ENCODE measurements at places on chromosomes 3 and 15.
A peak's percentile ranks its signal among the peaks of the same experiment; 100 is the strongest.

- peak; percentile 34 for DNase-seq
These were observed 294.0 kb downstream of the DIPK2A start for GRCh38 chr3:144265542-144266100.

GRCh38 chr3:97230486-97230885 lies 416.1 kb downstream of the EPHA6 start:
- no peak for DNase-seq

DNA sequence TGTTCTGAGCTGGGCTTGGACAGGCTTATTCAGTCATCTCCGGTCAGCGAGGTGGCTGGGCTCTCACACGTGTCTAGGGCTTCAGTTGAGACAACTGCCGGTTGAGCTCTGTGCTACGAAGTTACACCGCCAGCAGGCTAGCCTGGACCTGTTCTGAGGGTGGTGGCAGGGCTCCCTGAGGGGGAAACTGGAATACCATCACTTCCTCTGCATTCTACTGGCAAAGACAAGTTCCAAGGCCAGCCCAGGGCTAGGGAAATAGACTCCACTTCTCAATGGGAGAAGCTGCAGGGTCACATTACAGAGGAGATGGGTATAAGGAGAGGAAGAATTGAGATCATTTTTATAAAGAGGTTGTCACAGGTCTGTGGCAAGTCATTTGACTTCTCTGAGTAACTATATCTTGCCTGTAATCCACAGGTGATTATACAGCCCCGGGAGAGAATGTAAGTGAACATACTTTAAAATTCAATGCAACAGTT lies 106.8 kb upstream of the IL12A start:
- DNase-seq = no peak

GRCh38 chr15:43218908-43219706 lies 1.7 kb downstream of the EPB42 start:
- no peak for DNase-seq

DNA sequence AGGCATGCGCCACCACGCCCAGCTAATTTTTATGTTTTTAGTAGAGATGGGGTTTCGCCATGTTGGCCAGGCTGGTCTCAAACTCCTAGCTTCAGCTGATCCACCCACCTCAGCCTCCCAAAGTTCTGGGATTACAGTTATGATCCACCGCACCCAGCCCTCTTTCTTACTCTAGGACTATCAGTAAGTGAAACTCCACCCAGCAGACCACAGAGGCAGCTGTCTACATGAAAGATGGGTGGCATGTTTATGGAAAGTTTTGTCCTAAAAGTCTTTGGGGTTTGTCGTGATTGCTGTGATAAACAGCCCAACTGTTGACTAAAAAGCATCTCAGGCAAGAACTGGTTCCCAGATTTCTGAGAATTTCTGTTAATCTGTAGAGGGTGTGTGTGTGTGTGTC lies 10.9 kb downstream of the ARL6IP5 start:
- DNase-seq = no peak

GRCh38 chr3:105351821-105352220 lies 14.9 kb upstream of the ALCAM start:
- DNase-seq = peak; percentile 27

- peak; percentile 39 for DNase-seq
These were observed 117.0 kb upstream of the TSPAN3 start for GRCh38 chr15:77187751-77188464.

DNA sequence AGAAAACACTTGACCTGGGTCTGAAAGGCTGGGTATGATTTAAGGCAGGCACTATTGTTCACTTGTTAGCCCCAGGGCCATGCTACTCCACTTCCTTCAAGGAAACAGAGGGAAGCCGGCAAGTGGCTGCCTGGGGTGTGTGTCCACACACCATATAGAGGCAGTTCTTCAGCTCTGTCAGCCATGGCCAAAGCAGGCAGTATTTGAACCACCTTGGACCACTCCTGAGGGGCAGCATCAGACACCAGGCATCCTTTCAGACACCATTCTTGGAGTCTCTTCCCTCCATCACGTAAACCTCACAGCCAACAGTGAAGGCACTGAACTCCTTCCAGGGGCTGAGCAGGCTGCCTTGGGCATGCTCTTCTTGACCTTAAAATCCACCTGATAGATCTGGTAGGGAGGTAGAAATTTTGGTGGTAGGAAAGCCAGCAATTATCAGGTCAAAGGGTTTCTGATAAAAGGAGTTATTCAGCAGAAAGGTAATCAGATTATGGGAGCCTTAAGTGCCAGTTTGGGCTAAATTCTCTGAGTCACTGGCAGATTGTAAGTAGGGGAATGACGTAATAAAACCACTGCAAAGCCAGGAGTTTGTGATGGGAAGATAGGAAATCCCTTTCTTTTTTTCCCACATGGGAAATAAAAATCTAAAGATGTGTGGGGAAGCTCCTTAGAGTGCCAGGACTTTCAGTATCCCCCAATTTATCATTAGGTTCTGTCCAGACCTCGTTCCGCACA lies 20.2 kb downstream of the TGFBR2 start:
- DNase-seq = no peak

DNA sequence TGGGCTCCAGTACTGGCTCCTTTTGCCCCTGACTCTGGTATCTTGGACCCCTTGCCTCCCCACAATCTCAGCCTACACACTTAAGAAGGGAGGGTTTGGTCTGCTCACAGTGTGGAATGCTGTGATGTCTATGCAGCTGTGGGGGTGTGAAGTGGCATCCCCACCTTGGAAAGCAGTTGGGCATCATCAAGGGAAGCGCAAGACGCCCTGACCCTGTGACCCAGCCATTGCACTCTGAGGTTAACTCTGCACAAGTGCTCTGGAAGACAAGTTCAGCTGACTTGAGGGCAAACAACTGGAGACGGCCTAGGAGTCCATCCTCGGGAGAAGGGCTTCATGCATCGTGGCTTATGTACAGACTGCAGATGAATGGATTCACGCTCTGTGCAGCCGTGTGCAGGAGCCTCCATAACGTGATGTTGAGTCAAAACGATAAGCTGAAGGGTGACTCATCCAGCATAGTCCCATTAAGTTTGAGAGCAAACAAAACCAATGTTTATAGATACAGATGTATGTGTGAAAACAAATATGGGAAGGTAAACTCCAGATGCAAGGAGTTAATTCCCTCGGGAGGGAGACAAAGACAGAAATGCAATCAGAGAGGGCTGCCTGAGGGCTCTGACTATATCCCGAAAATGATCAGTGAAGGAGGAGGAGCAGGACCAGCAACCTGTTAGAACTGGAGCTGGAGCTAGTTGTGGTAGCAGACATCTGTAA lies 86.8 kb downstream of the LSM3 start:
- no peak for DNase-seq

- DNase-seq = no peak
These were observed 201.2 kb downstream of the GOLGA6L6 start for GRCh38 chr15:20340331-20340811.

DNA sequence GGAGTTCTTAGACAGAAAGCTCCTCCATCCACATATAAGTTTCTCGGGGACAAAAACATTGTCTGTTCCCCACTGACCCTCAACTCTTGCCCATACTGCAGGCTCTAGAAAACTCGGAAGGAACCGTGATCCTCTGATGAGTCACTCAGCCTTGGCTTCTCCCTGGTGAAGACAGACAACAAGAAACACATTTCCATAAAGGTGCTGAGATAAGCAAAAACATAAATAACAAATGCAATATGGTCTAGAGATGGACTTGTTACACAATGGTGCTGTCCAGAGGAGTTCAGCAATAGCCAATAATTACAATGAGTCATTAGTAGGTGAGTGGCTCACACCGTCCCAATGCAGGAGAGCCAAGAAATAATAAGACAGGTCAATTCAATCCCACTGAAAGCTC lies 43.7 kb downstream of the MAGI1 start:
- DNase-seq = no peak

DNA sequence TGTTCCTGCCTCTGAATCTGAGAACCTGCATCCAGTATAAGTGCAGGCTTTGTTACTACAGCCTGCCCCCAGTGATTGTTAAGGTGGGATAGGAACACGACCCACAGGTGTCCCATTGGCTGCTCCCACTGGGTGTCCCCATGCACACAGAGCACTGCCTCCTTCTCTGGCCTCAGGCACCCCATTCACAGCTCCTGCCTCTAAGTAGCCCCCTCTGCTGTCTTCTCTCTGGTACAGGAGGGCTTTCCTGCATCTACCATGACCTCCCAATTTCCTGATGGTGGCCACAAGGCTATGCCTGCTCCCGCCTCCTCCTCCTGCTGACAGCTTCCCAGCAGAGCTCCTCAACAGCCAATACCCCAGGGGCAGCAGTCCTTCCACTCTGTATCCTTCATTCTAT lies 238.6 kb upstream of the TMC3 start:
- DNase-seq = no peak

- DNase-seq = peak; percentile 23
These were observed 48.7 kb upstream of the RYK start for GRCh38 chr3:134299185-134299887.

- no peak for DNase-seq
These were observed 72.5 kb downstream of the ATP2B2 start for GRCh38 chr3:10432931-10433330.

- DNase-seq = no peak
These were observed 15.3 kb upstream of the SHISA5 start for GRCh38 chr3:48519277-48519643.

DNA sequence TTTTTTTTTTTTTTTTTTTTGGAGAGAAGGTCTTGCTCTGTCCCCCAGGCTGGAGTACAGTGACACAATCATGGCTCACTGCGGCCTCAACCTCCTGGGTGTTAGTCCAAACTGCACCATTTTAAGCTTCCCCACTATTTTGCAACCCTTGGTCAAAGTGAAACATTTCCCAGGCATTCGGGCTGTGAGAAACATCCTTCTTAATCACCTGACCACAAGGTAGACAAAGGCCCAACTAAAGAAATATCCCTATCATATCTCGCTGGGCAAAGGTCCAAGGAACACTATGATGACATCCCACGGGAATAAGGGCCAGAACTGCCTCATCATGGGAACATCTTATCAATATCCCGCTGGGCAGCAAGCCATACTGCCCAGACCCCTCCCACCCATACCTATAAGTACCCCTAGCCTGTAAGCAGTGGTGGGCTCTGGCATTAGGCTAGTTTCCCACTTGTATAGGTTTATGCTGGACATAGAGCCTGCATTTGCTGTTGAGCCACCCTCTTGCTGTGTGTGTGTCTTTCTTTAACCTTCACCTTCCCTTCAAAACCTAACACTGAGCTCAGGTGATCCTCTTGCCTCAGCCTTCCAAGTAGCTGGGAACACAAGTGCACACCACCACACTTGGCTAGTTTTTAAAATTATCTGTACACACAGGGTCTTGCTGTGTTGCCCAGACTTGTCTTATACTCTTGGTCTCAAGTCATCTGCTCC lies 95.2 kb downstream of the SEMA5B start:
- no peak for DNase-seq

GRCh38 chr15:62124176-62124972 lies 40.7 kb downstream of the C2CD4B start:
- DNase-seq = no peak

GRCh38 chr15:31254431-31255175 lies 72.0 kb upstream of the KLF13 start:
- DNase-seq = no peak

DNA sequence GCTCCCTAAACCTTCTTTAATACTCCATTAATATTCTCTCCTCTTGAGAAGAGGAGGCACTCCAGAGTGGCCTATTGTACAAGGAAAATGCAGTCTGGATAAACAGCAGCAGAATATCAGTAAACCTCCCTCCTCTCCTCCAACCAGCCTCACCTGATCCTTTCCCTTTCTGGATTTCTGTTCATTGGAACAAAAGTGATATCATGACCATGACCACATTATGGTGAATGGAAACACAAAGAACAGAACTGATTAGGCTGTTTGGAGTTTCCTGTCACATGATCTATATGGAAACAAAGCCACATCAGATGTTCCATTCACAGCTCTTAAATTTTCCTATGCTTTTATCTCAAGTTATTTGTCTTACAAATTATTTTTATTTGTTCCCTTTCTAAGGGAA lies 14.6 kb downstream of the C2CD4B start:
- no peak for DNase-seq

DNA sequence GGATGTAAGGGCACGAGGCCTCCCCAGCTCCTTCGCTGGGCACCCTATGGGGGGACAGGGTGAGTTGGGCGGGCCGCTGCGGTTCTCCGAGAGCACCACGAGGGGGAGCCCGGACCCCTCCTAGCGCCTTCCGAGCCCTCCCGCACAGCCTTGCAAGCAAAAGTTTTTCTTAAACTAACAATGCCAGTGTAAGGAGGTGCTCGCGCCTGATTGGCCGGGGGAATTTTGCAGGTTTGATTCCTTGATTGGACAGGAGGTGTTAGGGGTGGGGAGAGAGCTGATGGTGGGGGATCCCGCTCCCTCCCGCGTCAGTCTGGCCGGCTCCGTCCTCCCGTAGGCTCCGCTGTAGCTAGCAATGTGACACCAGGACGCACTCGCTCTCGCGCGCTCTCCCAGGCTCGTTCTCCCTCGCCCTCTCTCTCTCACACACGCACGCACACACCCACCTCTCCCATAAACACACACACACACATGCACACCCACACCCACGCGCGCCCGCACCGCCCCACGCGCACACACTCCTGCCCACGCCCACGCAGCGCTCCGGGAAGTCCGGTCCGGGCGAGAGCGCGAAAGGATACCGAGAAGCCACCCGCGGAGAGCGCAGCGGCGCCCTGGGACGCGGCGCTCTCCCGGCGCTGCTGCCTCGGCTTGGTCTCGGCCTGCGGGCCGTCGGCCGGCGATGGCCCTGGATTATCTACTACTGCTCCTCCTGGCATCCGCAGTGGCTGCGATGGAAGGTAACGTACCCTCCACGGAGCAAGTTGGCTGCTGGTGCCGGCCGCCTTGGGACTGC lies at the start of gene EPHB1:
EPHB1 (plus strand) TSS at position 311 of the 796 bp plus-strand sequence.
- DNase-seq = peak; percentile 71

GRCh38 chr15:92629975-92630626 lies 25.5 kb downstream of the FAM174B start:
- no peak for DNase-seq

GRCh38 chr15:36370731-36371112 lies 208.7 kb upstream of the CDIN1 start:
- no peak for DNase-seq

- DNase-seq = no peak
These were observed 10.4 kb downstream of the TNK2 start for GRCh38 chr3:195897853-195898415.

- DNase-seq = no peak
These were observed 79.9 kb upstream of the RGMA start for GRCh38 chr15:93168910-93169309.

GRCh38 chr3:94130690-94131089 lies 67.8 kb downstream of the NSUN3 start:
- DNase-seq = no peak

DNA sequence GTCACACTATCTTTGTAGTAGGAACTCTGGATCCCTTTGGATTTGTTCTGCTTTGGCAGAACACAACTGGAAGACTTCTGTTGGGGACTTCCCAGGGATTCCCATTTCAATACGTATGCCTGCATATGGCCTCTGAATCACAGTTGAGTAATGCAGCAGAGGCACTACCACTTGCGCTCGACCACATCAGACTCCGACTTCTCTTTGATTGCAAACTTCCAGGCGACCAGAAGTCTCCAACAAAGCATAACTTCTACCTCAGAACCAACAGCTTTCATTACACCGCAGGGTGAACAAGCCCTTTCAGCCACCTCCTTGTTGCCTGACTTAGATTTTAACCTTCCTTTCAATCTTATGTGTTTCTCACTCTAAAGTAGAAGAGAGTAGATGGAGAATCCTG lies 924.4 kb downstream of the IGSF11 start:
- no peak for DNase-seq

- DNase-seq = no peak
These were observed 70.0 kb downstream of the MEF2A start for GRCh38 chr15:99635794-99636193.

- no peak for DNase-seq
These were observed 189.1 kb downstream of the GHSR start for GRCh38 chr3:172259111-172259541.

Data from AML-193 (cell line).